ENCODE measurements at places on chromosomes 5 and 9.

DNA sequence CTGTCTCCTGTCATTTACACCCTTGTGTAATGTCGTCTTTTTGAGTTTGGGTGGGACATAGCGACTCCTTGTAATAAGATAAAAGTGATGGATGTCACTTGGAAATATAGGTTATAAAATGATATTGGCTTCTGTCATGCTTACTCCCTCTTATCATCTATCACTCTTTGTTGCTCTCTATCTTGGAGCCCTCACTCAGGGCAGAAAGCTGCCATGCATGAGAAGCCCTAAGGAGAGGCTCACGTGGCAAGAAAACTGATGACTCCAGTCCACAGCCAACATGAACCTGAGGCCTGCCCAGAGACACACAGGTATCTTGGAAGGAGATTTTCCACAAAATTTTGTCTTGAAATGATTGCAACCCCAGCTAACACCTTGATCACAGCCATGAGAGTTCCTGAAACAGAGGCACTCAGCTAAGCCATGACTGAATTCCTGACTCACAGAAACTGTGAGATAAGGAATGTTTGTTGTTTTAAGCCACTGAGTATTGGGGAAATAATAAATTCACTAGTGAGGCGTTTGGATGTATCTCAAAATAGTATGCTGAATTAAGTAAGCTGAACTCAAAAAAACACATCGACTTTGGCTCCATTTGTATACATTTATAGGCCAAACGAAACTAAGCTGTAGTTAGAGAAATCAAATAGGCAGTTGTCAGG lies 216.7 kb downstream of the CDH18 start:
- DNase-seq = no peak

- no peak for DNase-seq
Observed at GRCh38 chr5:43711496-43711895, 108.5 kb downstream of the NNT start.

DNA sequence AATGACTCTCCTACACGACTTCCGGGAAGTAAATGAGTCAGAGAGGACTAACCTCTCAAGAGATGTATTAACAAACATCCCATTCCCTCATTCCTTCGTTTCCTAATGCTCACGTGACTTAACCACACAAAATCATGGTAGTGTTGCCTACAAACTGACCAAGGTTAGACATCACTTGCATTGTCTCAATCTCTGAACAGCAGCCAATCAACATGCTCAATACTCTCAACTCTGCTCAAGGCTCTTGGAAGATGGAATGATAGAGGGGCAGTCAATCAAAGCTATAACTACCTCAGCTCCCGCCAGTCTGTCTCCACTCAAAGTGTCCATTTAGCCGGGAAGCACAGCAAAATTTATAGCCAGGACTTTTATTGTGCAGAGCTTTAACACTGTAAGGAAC lies 143.8 kb upstream of the PIK3R1 start:
- no peak for DNase-seq

- DNase-seq = no peak
Observed at GRCh38 chr9:137606734-137607138, 1.2 kb downstream of the ARRDC1 start.

GRCh38 chr5:79076819-79077218 lies 7.3 kb downstream of the BHMT2 start:
- no peak for DNase-seq

DNA sequence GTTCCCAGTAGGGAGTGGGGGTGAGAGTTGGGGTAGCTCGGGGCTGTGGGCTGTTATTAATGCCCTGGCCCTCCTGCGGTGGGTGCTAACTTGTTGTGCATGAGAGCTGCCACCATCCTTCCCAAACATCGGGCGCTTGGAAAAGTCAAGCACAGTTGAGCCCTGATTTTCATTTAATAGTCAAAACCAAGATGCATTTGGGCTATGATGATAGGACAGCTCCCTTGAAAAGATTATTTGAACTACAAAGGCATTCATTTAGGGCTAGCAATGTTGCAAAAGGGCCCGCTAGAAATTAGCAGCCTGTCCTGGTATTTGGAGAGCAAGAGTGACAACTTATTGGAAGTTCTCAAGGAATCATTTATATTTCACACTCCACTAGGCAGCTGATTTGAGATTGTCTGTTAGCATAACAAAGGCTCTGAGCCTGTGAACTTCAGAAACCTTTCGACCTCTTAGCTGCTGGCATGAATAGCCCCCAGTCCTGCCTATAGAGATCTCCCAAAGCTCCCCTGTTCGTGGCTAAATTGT lies 128.2 kb upstream of the TMEM161B start:
- DNase-seq = no peak

- DNase-seq = no peak
Observed at GRCh38 chr5:104267320-104268015, 704.9 kb upstream of the NUDT12 start.

GRCh38 chr9:87080512-87081264 lies 133.4 kb upstream of the GAS1 start:
- no peak for DNase-seq

DNA sequence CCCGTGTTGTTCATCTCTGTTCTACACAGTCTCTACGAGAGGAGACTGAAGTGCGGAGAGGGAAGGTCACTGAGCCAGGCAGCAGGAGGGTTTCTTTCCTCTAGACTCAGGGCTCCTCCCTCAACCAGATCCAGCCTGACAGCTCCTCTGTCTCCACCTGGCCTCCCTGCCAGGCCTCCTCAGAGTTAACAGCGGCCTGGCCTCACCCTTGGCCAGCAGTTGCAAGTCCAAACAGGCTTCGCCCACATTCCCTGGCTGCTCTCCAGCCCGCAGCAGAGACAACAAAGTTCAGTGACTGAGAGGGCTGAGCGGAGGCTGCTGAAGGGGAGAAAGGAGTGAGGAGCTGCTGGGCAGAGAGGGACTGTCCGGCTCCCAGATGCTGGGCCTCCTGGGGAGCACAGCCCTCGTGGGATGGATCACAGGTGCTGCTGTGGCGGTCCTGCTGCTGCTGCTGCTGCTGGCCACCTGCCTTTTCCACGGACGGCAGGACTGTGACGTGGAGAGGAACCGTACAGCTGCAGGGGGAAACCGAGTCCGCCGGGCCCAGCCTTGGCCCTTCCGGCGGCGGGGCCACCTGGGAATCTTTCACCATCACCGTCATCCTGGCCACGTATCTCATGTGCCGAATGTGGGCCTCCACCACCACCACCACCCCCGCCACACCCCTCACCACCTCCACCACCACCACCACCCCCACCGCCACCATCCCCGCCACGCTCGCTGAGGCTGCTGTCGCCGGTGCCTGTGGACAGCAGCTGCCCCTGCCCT lies at the start of gene HRCT1:
TSS of gene HRCT1 (plus strand) at position 291 of the 768 bp plus-strand sequence. CDS start at position 377, 86 bp downstream.
- no peak for DNase-seq

DNA sequence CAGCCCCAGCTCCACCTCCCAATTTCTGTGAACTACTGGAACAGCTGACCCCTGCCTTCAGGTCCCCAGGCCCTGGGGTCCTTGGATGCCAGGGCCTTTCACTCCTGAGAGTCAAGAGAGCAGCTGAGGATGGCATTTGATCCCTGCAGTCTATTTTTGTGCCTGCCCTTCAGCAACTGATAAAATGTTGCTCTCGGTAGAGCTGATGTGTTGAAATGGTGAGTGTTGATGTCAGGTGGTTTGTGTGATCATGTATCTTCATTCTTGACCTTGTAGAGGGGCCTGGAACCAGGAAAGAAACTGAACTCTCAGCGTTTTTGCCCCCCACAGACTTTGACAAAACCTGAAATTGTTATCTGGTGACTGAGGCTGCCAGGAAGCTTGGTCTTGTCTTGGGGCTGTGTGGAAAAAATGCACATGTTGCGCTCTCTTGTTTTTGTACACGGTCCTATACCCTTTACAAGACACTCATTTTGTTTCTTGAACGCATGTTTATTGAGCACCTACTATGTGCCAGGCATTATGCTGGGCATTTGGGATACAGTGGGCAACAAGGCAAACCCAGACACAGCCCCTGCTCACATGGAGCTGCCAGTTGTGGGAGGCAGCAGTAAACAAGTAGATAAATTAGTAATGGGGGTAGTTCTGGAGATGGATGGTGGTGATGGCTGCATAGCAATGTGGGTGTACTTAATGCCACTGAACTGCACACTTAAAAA lies 78.3 kb downstream of the PPARGC1B start:
- DNase-seq = no peak

- no peak for DNase-seq
Observed at GRCh38 chr5:175671013-175671412, 13.1 kb downstream of the HRH2 start.

GRCh38 chr5:90424245-90424644 lies 14.7 kb upstream of the CETN3 start:
- DNase-seq = no peak

Data from esophagus squamous epithelium (tissue), 5 donors.